Colonic mucosa (tissue), 4 donors: ENCODE measurements at places on chromosomes 12 and 14. TPM values are rescaled to one million over a fixed set of nuclear protein-coding genes. Genes with fewer than 3 reads are reported as not detected.
A peak's percentile ranks its signal among the peaks of the same experiment; 100 is the strongest.

TSHR gene
- 0.11 TPM for total RNA-seq

AQP2 gene
- not detected for total RNA-seq

PUS1 gene
- total RNA-seq, result 58.9 TPM

LMNTD1 gene
- not detected for total RNA-seq

ALX1 gene
- total RNA-seq, result not detected

DIO3 gene
- total RNA-seq, result 0.16 TPM

DNA sequence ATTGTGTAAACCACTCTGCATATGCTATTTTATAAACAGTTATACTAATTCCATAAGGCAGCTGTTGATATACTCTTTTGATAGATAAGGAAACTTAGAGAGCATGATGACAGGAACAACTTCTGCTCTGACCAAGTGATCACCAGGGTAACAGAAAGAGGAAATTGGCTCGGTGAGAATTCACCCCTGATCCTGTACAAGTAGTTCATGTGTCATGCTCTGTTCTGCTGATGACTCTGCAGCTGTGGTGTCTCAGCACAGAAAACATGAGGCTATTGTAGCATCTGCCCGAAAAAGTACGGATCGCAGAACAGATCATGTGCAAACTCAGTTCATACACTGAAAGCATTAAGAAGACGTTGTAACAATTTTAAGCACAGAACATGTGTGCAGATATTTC, 345.0 kb downstream of the LRIG3 start:
- no peaks in the 10 kb centered on the region for H3K4me1 ChIP-seq
- no peak overlapping the region for H3K27ac ChIP-seq
- H3K27me3 ChIP-seq, result no peaks in the 10 kb centered on the region
- H3K4me3 ChIP-seq, result no peak overlapping the region
- peak; percentile 21 for DNase-seq

GRCh38 chr14:77991128-77991772, 178.9 kb upstream of the NRXN3 start:
- no peak overlapping the region for H3K4me3 ChIP-seq
- no peaks in the 10 kb centered on the region for H3K27me3 ChIP-seq
- no peaks in the 10 kb centered on the region for H3K4me1 ChIP-seq

DNA sequence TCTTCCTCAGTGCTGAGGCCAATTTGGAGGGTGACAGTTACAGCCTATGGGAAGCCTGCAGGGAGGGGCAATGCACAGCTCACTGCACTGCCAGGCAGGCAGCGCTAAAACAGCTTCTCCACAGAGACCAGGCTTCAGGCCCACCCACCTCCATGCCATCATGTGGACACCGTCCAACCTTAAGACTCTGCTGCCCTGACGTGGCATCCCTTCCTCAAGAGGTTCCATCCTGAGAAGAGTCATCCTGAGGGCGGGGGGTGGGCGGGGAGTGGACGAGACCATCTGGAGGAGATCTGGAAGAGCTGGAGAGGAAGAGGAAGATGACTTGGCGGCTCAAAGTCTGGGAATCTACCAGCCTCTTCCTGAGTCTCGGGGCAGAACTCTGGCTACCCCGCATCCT, 8.4 kb upstream of the ACVRL1 start:
- peak overlapping the region; percentile 48 for H3K27ac ChIP-seq
- H3K4me3 ChIP-seq, result no peak overlapping the region
- no peaks in the 10 kb centered on the region for H3K27me3 ChIP-seq
- H3K4me1 ChIP-seq, result peaks cover 5% of the 10 kb centered on the region
- no peaks in the 10 kb centered on the region for H3K36me3 ChIP-seq

- H3K4me3 ChIP-seq, result no peak overlapping the region
- no peaks in the 10 kb centered on the region for H3K36me3 ChIP-seq
- H3K4me1 ChIP-seq, result no peaks in the 10 kb centered on the region
- no peak for DNase-seq
- H3K27ac ChIP-seq, result no peak overlapping the region
These were observed 10.7 kb downstream of the MOAP1 start for GRCh38 chr14:93173943-93174395.

DNA sequence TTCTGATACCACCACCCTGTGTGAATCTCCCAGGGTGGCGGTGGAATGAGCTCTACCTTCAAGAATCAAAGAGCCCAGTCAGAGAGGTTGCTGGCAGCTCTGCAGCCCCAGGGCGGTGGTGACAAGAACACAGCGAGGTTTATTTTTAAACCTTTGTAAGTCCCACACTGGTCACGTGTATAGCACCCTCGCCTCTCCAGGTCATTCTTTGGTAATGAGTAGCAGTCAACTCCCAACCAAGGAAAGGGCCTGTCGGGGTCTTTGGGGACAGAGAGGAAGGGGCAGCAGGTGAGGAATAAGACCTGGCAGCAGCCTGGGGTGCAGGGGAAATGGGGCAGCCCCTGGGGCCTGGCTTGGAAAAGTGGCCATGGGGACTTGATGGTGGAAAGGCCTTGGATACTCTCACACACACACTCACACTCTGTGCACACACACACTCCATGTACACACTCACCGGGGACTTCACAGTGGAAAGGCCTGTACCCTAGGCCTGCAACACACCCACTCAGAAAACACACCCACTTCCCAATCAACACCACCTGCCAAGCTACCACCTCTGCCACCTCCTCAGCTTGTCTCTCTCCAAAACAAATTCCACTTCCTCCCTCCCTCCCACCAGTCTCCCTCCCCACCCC, 178.6 kb downstream of the DPF3 start:
- H3K27ac ChIP-seq, result no peak overlapping the region
- no peak for DNase-seq
- H3K4me3 ChIP-seq, result no peak overlapping the region
- H3K36me3 ChIP-seq, result no peaks in the 10 kb centered on the region

DNA sequence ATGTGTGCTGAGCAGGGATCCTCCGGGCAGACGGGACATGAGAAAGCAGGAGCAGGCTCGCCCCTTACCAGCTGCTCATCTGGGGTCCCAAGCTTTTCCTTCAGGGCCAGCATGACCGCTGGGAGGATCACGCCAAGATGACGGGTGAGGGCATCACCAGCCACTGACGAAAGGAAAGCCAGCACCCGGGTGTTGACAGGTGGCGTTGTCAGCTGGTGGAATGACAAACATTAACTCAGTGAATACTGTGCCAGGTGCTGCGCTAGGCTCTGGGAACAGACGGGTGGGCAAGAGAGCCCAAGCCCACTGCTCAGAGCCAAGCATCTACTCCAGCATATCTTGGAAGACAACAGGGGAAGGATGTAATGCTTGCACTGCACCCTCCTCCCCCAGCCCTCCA, 21.3 kb upstream of the RAB35 start:
- H3K36me3 ChIP-seq, result peaks cover 39% of the 10 kb centered on the region
- DNase-seq, result no peak
- H3K4me3 ChIP-seq, result no peak overlapping the region
- no peak overlapping the region for H3K27ac ChIP-seq
- H3K4me1 ChIP-seq, result no peaks in the 10 kb centered on the region

- DNase-seq, result no peak
- H3K27me3 ChIP-seq, result no peaks in the 10 kb centered on the region
- H3K4me3 ChIP-seq, result no peak overlapping the region
- H3K36me3 ChIP-seq, result no peaks in the 10 kb centered on the region
These were observed 180.2 kb downstream of the CRADD start for GRCh38 chr12:93857279-93857938.

- H3K4me3 ChIP-seq, result no peak overlapping the region
- no peaks in the 10 kb centered on the region for H3K4me1 ChIP-seq
- H3K27ac ChIP-seq, result no peak overlapping the region
- H3K36me3 ChIP-seq, result no peaks in the 10 kb centered on the region
- DNase-seq, result no peak
These were observed 62.8 kb upstream of the GPATCH2L start for GRCh38 chr14:76088771-76089571.

- no peak overlapping the region for H3K27ac ChIP-seq
- no peak for DNase-seq
- H3K4me3 ChIP-seq, result no peak overlapping the region
- H3K4me1 ChIP-seq, result no peaks in the 10 kb centered on the region
- H3K27me3 ChIP-seq, result no peaks in the 10 kb centered on the region
- H3K36me3 ChIP-seq, result no peaks in the 10 kb centered on the region
These were observed 33.9 kb downstream of the RDH12 start for GRCh38 chr14:67735336-67736147.

DNA sequence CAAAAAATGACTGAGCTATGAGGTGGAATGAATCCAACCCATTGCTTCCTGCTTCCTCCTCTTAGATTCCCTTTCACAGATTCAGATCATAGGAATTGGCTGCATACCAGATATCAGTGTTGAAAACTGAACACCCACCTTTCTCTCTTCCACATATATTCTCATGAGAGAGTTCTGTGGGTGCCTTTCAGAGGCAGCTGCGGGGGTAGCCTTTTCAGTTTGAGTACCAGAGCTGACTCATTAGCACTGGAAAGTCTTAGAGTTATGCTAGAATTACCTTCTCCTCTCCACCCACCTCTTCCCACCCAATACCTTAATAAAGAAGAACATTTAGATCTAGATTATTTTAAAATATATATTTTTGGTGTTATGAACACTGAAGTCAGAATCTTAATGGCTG, 495.4 kb upstream of the SEL1L start:
- no peak overlapping the region for H3K4me3 ChIP-seq
- no peaks in the 10 kb centered on the region for H3K36me3 ChIP-seq
- no peak for DNase-seq
- H3K27ac ChIP-seq, result no peak overlapping the region
- no peaks in the 10 kb centered on the region for H3K27me3 ChIP-seq
